ENCODE measurements at places on chromosomes 3 and 15.

DNA sequence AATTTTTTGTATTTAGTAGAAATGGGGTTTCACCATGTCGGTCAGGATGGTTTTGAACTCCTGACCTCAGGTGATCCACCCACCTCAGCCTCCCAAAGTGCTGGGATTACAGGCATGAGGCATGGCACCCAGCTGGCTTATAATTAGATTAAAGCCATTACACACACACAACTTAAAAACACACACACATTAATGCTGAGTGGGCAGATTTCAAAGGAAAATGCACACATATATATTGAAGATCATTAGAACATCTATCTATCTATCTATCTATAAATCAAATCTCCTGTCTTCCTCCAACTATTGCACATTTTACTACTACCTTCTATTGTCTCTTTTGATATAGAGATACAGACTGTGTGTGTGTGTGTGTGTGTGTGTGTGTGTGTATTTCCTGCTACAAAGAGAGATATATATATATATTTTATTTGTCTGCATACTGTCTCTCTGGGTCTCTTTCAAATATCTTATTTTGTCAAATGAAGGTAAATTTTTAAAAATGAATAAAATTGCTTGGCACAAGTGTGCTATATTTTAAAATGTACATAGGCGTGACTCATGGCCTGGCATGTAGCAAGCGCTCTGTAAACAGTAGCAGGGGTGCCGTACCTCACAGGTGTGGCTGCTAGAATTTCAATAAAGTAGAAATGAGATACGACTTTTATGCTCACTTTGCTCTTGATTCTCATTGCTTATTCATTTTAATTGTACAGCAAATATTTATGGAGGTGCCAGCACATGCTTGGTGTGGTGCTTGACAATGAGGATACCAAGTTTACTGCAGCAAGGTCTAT, 655.8 kb downstream of the AGBL1 start:
- no peak for DNase-seq

- DNase-seq, result no peak
These were observed 16.9 kb downstream of the TIGIT start for GRCh38 chr3:114310695-114311094.

- no peak for DNase-seq
These were observed 17.5 kb downstream of the GRAMD2A start for GRCh38 chr15:72179950-72180581.

GRCh38 chr3:161915418-161915750, 418.8 kb downstream of the OTOL1 start:
- no peak for DNase-seq

- DNase-seq, result peak; percentile 33
These were observed 153.9 kb downstream of the BBX start for GRCh38 chr3:107676469-107677309.

DNA sequence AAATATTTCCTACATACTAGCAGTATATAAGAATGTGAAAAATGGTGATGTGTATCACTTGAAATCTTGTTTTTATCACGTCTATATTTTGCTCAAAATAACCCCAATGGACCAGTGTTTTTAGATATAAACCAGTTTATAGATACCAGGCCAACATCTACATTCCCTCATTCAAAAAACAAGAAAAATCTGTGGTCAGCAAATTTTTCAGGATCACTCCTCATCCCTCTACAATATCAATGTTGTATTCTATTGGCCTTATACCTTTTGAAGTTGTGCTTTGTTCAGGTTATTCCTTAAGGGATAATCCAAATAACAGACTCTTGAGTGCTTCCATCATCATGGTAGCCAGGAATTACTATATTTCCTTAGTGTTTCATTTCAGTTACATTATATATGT, 332.9 kb upstream of the ARRDC4 start:
- DNase-seq, result no peak

All from CD4-positive, alpha-beta T cell treated with Interleukin-12 subunit alpha and Interleukin-12 subunit beta, for 1 hour (primary cell).